Amniotic epithelial cell (primary cell): ENCODE measurements at places on chromosomes 2 and 18.

DNA sequence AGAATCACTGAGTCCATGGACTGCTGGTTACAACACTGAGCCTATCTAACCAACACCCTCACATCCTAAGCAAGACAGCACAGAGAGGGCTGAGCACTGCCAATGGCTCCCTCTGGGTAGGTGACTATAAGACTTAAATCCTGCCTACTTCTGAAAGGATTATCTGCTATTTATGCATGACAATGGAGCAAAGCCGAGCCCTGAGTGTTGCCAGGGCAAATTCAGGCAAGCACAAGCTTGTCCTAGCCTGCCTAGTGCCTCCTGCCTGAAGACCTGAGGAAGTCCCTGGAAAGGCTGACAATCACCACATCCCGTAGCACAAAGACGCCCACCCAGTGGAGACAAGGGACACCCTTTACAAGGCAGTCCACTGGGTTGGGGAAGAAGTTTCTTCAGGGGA lies 129.7 kb downstream of the OSR1 start:
- DNase-seq: no peak

- no peak for DNase-seq
Measured at GRCh38 chr2:76808732-76809131, 713.4 kb downstream of the LRRTM4 start.

GRCh38 chr2:154706660-154707059 lies 8.2 kb downstream of the KCNJ3 start:
- no peak for DNase-seq

- no peak for DNase-seq
Measured at GRCh38 chr2:204973616-204974015, 428.3 kb downstream of the PARD3B start.

DNA sequence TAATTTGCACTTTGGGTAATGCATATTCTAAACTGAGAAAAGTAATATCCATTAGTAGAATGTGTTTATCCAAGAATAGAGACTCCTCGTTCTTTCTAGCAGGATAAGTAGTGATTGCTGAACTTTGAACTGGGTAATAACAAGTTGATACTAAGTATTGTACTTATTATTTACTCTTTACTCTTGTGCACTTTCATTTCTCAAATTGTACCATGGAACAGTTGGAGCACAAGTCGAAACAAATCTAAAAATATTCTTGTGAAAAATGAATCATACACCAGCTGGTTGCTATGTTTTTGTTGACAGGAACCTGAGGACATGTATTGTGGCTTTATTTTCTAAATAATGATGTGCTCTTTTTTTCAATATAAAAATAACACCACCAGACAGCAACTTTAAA lies 111.9 kb downstream of the RGPD3 start:
- no peak for DNase-seq

DNA sequence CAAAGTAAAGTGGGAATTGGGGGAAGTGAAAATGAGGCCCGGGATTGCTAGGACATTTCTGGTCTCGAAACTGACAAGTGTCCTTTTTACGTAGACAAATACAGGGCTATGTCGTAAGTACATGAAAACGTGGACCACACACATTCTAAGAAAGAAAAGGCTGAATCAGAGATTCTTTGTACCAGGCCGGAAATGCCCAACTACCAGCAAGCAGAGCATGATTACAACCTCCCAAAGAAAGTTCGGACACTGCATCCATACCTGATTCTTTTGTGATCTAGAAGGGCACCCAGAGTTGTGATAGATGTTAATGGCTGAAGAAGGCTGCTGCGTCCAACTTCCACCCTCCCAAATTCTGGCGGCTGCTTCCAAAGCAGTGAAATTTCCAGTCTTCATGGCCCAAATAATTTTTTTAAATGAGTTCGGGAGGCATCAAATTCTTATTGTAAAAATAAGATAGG lies 1.7 kb downstream of the RBMS1 start:
- peak; percentile 81 for DNase-seq
